ENCODE measurements at places on chromosomes 11 and 22. TPM values are rescaled to one million over a fixed set of nuclear protein-coding genes. Genes with fewer than 3 reads are reported as not detected.

The SCGB1D2 gene
- not detected for polyA plus RNA-seq

The BDNF gene
- not detected for polyA plus RNA-seq

The CREBZF gene
- polyA plus RNA-seq = 16.0 TPM

The PAMR1 gene
- not detected for polyA plus RNA-seq

The CD248 gene
- 0.19 TPM for polyA plus RNA-seq

The SEC14L2 gene
- polyA plus RNA-seq = 1.1 TPM

The PKNOX2 gene
- not detected for polyA plus RNA-seq

The NLRP10 gene
- not detected for polyA plus RNA-seq

The IGLL5 gene
- 195 TPM for polyA plus RNA-seq

The C11orf97 gene
- not detected for polyA plus RNA-seq

The LMO2 gene
- polyA plus RNA-seq = 11.4 TPM

The AIFM3 gene
- 2.3 TPM for polyA plus RNA-seq

The APOBEC3C gene
- 268 TPM for polyA plus RNA-seq

The FLRT1 gene
- polyA plus RNA-seq = not detected

The TSPAN18 gene
- polyA plus RNA-seq = 2.1 TPM

The OR4D5 gene
- polyA plus RNA-seq = not detected

The ESAM gene
- polyA plus RNA-seq = 2.5 TPM

The SLC22A9 gene
- polyA plus RNA-seq = not detected

The TSSK2 gene
- not detected for polyA plus RNA-seq

The OR10S1 gene
- polyA plus RNA-seq = not detected

The PDE2A gene
- not detected for polyA plus RNA-seq

The PTGDR2 gene
- polyA plus RNA-seq = 0.16 TPM

The TMEM123 gene
- polyA plus RNA-seq = 179 TPM

The SLN gene
- polyA plus RNA-seq = not detected

The CABP4 gene
- 3.9 TPM for polyA plus RNA-seq

The ENDOD1 gene
- 16.4 TPM for polyA plus RNA-seq

The ZDHHC13 gene
- 8.2 TPM for polyA plus RNA-seq

The CAVIN3 gene
- polyA plus RNA-seq = not detected

The OR4D6 gene
- not detected for polyA plus RNA-seq

The KCNJ1 gene
- 0.30 TPM for polyA plus RNA-seq
